ENCODE measurements at places on chromosomes 7 and 10. TPM values are rescaled to one million over a fixed set of nuclear protein-coding genes. Genes with fewer than 3 reads are reported as not detected.

The LRGUK gene
- total RNA-seq: 0.19 TPM

The HTRA1 gene
- 157 TPM for total RNA-seq

The FAM180A gene
- total RNA-seq: not detected

The IFIT1B gene
- not detected for total RNA-seq

The PIP gene
- not detected for total RNA-seq

All from MCF 10A (cell line).